ENCODE measurements at places on chromosomes 3 and 15. TPM values are rescaled to one million over a fixed set of nuclear protein-coding genes. Genes with fewer than 3 reads are reported as not detected.

Gene ADPGK
- 91.1 TPM for total RNA-seq

Gene ELL3
- total RNA-seq, result 0.34 TPM

Gene BCHE
- not detected for total RNA-seq

Gene USP19
- 71.7 TPM for total RNA-seq

Gene CISH
- 481 TPM for total RNA-seq

Gene PHC3
- 80.5 TPM for total RNA-seq

Gene BUB1B
- 49.9 TPM for total RNA-seq

Gene BNC1
- total RNA-seq, result not detected

Gene LINGO1
- not detected for total RNA-seq

Gene ZCWPW2
- 0.12 TPM for total RNA-seq

Gene C3orf20
- total RNA-seq, result 0.24 TPM

Gene WDR49
- not detected for total RNA-seq

Gene SQOR
- total RNA-seq, result 124 TPM

Gene ANP32A
- 303 TPM for total RNA-seq

Gene CKMT1A
- total RNA-seq, result not detected

Gene CORO2B
- not detected for total RNA-seq

Gene OPA1
- 59.9 TPM for total RNA-seq

Gene NR2E3
- total RNA-seq, result not detected

Gene HDGFL3
- total RNA-seq, result 87.0 TPM

Gene C15orf62
- total RNA-seq, result 0.56 TPM

Gene CHL1
- total RNA-seq, result not detected

Gene FGD5
- total RNA-seq, result not detected

Gene SPTSSB
- total RNA-seq, result not detected

Gene IL20RB
- total RNA-seq, result 2.0 TPM

Gene DNAJA4
- 39.7 TPM for total RNA-seq

Gene ROPN1
- not detected for total RNA-seq

Gene TERC
- 3.1 TPM for total RNA-seq

Gene B2M
- 8,765 TPM for total RNA-seq

Gene RAD51
- total RNA-seq, result 51.4 TPM

Gene CACNA1D
- 0.41 TPM for total RNA-seq

Gene SLC12A1
- total RNA-seq, result not detected

Gene MESP2
- not detected for total RNA-seq

Gene ADCY5
- total RNA-seq, result not detected

Gene DHFR2
- 7.9 TPM for total RNA-seq

Gene ATP13A4
- 1.0 TPM for total RNA-seq

Gene RBP2
- total RNA-seq, result not detected

Gene ZBTB47
- total RNA-seq, result 2.0 TPM
